Heart left ventricle (tissue), 16 donors: ENCODE measurements at places on chromosomes 2 and 18. TPM values are rescaled to one million over a fixed set of nuclear protein-coding genes. Genes with fewer than 3 reads are reported as not detected.

DNA sequence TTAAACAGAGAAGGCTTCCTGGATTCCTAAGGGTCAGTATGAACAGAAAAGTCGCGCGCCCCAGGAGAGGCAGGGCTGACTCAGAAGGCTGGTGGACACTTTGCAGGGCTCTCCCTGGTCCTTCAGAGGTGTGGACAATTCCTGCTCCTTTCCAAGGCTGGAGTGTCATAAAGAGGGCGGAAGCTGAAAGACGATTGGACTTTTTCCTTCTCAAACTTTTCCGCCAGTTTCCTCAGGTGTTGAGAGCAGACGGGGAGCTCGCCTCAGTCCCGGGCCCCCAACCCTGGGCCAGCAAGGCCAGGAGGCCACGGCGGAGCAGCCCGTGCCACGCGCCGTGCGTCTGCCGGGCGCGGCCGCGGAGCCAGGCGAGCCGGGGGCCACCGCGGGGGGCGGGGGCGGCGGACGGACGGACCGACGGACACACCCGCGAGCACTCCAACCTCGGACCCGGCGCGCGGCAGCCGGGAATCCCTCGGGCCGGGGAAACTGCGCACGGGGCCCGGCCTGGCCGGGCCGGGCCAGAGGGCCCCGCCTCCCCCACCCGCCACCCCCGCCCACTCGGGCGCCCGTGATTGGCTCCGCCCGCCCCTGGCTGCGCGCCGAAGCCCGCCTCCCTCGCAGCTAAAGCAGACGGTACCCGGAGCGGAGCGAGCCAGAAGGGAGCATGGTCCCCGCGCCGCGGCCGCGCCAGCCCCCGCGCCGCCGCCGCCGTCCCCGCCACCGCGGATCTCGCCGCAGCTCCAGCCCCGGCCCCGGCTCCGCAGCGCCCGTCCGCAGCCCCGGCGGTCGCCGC, at the start of gene KLHL29:
Gene KLHL29 (plus strand): TSS at position 629 of the 793 bp plus-strand sequence. CDS start 177,018 bp downstream, outside the sequence.
- peak; percentile 92 for DNase-seq
- H3K4me3 ChIP-seq = peak within 1 kb of the TSS; percentile 73
- no peaks in the 10 kb centered on the region for H3K36me3 ChIP-seq
- peaks cover 4% of the 10 kb centered on the region for H3K4me1 ChIP-seq

DNA sequence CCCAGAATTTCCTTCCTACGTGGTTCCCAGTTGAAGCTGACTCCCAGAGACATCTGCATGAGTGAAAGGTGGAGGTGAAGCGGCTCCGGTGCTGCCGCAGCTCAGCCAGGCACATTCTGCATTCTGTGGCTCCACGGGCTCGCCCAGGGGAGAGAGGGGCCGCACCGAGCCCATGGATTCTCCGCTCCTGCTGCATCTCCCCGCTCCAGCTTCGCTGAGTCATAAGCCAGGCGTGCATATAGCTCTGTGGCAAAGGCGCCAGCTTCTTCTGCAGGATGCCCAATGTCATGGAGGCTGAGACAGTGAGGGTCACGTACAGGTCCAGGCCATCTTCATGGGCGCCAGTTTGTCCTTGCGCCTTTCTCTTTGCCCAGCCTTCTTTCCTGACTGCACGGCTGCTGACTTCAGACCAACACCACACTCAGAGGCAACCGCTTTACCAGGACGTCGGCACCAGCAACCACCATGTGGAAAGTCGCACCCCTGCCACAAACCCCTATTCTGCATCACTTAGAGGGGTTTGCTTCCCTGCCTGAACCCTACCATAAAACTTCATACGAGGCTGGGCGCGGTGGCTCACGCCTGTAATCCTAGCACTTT, 215.7 kb downstream of the MGAT5 start:
- H3K27ac ChIP-seq = no peak overlapping the region
- no peak overlapping the region for H3K4me3 ChIP-seq
- H3K4me1 ChIP-seq = no peaks in the 10 kb centered on the region
- peak; percentile 10 for DNase-seq
- no peaks in the 10 kb centered on the region for H3K27me3 ChIP-seq

DNA sequence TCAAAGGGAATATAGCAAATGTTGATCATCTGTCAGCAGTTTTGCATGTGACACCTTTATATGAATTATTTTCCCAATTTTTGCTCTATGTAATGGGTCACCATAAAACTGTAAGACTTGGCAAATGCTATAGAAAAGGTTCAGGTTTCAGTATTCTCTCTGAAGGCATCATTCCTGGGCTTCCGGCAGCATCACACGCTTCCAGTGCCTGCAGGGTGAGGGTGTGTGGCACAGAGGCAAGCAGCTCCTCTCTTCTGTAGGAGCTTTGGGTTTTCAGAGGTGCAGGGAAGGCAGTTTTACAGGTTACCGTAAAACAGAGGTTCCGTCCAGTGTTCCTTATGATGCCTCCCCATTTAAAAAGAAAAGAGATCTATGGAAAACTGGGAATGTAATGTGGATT, 18.8 kb downstream of the COA5 start:
- no peak overlapping the region for H3K27ac ChIP-seq
- DNase-seq = no peak
- no peak overlapping the region for H3K4me3 ChIP-seq
- no peaks in the 10 kb centered on the region for H3K4me1 ChIP-seq
- H3K27me3 ChIP-seq = no peaks in the 10 kb centered on the region

- no peaks in the 10 kb centered on the region for H3K36me3 ChIP-seq
- no peak for DNase-seq
- H3K27ac ChIP-seq = no peak overlapping the region
- no peaks in the 10 kb centered on the region for H3K27me3 ChIP-seq
These were observed 28.2 kb downstream of the ACMSD start for GRCh38 chr2:134866498-134867099.

DNA sequence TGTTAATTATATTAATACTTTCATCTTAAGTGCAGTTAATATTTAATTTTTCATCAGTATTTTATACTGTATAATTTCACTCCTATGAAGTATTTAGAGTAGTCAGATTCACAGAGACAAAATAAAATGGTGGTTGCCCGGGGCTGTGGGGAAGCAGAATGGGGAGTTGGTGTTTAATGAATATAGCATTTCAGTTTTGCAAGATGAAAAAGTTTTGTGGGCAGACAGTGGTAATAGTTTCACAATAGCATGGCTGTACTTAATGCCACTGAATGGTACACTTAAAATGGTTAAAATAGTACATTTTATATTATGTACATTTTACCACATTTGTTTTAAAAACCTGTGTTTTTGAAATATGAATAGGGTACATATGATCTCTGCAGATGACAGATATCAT, 31.2 kb downstream of the CFAP221 start:
- H3K27ac ChIP-seq = no peak overlapping the region
- H3K4me1 ChIP-seq = no peaks in the 10 kb centered on the region
- no peak for DNase-seq

GRCh38 chr2:163248376-163249253, 410.0 kb upstream of the KCNH7 start:
- no peak overlapping the region for H3K4me3 ChIP-seq
- no peak overlapping the region for H3K27ac ChIP-seq
- H3K27me3 ChIP-seq = no peaks in the 10 kb centered on the region
- H3K4me1 ChIP-seq = no peaks in the 10 kb centered on the region
- no peak for DNase-seq
- no peaks in the 10 kb centered on the region for H3K36me3 ChIP-seq

- no peak overlapping the region for H3K4me3 ChIP-seq
- H3K36me3 ChIP-seq = no peaks in the 10 kb centered on the region
- no peaks in the 10 kb centered on the region for H3K27me3 ChIP-seq
- no peak overlapping the region for H3K27ac ChIP-seq
- DNase-seq = no peak
These were observed 158.1 kb upstream of the CHAC2 start for GRCh38 chr2:53609551-53609950.

GRCh38 chr2:64412671-64413070, 41.3 kb upstream of the LGALSL start:
- H3K27ac ChIP-seq = no peak overlapping the region
- no peaks in the 10 kb centered on the region for H3K4me1 ChIP-seq
- no peaks in the 10 kb centered on the region for H3K27me3 ChIP-seq
- no peak for DNase-seq

- no peak overlapping the region for H3K27ac ChIP-seq
- H3K27me3 ChIP-seq = no peaks in the 10 kb centered on the region
- no peak for DNase-seq
- H3K36me3 ChIP-seq = no peaks in the 10 kb centered on the region
- no peaks in the 10 kb centered on the region for H3K4me1 ChIP-seq
These were observed 16.2 kb upstream of the PDE11A start for GRCh38 chr2:178088774-178089270.

GRCh38 chr18:617970-618504, 21.2 kb downstream of the CLUL1 start:
- H3K27ac ChIP-seq = no peak overlapping the region
- H3K4me1 ChIP-seq = no peaks in the 10 kb centered on the region
- H3K27me3 ChIP-seq = no peaks in the 10 kb centered on the region
- DNase-seq = no peak
- no peaks in the 10 kb centered on the region for H3K36me3 ChIP-seq

- H3K36me3 ChIP-seq = no peaks in the 10 kb centered on the region
- no peak for DNase-seq
- no peak overlapping the region for H3K27ac ChIP-seq
- H3K27me3 ChIP-seq = no peaks in the 10 kb centered on the region
These were observed 7.8 kb downstream of the CDK15 start for GRCh38 chr2:201813996-201814760.

DNA sequence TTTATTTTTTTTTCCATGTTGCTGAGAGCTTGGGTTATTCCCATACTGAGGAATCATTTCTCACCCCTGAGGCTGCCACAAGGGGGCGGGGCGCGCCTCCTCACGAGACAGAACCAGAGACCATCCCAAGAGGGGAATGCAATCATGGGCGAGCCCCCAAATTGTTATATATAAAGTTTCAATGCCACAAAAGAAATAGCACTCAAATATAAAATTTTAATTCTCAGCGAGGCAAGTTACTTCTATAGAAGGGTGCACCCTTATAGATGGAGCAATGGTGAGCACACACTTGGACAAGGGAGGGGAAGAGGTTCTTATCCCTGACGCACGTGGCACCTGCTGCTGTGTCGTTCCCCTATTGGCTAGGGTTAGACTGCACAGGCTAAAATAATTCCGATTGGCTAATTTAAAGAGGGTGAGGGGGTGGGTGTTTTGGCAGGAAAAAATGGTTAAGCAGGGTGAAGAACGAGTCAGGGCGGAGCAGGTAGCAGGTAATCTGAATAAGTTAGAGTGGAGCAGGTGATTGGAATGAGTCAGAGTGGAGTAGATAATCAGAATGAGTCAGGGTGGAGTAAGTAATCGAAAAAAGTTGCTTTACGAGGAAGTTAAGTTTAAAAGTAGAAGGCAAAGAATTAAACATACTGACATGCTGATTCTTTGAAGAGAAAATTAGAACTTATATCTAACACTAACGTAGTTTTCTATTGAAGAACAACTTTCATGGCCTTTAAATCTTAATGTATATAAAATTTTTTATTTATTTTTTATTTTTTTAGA, 177.5 kb downstream of the MTCL1 start:
- no peak overlapping the region for H3K4me3 ChIP-seq
- H3K36me3 ChIP-seq = no peaks in the 10 kb centered on the region
- DNase-seq = no peak
- no peaks in the 10 kb centered on the region for H3K4me1 ChIP-seq

DNA sequence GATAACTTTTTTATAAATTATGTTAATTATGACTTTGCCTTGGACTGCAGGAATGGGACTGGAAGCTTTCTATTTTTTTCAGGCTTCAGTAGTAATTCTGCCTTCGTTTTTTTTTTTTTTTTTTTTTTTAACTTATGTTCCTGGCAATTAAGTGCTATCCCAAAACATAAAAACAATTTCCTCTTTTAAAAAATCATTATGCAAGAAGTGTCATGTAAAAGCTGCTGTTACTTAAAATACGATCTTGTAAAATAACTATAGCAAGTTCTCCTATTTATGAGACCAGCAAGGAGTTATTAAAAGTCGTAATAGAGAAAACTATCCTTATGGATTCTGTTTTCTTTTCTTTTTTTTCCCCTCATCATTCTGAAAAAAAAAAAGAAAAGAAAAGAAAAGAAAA, 301.6 kb upstream of the FBXO11 start:
- H3K27me3 ChIP-seq = no peaks in the 10 kb centered on the region
- H3K4me1 ChIP-seq = no peaks in the 10 kb centered on the region
- H3K4me3 ChIP-seq = no peak overlapping the region
- DNase-seq = no peak
- H3K36me3 ChIP-seq = no peaks in the 10 kb centered on the region
- H3K27ac ChIP-seq = no peak overlapping the region

DNA sequence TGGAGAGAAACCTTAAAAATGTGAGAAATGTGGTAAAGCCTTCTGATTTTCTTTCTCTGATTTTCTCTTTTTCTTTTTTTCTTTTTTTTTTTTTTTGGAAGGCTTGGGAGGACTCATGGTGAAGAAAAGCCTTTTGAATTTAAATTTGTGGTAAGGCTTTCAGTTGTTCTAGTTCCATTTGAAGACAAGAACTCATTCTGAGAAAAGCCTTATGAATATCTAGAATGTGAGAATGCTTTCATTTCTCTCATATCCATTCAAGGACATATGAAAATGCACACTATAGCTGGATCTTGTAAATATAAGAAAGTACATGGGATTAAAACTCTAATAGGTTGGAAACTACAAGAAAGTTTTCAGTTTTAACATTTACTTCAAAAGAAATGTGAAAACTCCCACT, 1045.2 kb upstream of the NRXN1 start:
- H3K4me3 ChIP-seq = no peak overlapping the region
- no peak overlapping the region for H3K27ac ChIP-seq
- H3K27me3 ChIP-seq = no peaks in the 10 kb centered on the region
- H3K36me3 ChIP-seq = no peaks in the 10 kb centered on the region

DNA sequence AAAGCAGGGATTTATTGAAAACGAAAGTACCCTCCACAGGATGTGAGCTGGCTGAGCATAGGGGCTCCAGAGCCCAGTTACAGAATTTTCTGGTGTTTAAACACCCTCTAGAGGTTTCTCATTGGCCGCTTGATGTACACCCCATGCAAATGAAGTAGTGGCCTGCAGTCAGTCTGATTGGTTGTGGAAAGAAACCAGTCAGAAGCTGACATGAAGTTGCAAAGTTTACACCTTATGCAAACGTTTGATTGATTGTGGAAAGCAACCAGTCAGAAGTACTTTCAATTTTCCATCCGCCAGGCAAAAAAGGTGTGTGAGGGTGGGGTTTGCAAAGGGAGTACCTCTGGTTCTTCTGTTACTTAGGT, 62.3 kb downstream of the VWA3B start:
- no peak for DNase-seq
- no peak overlapping the region for H3K4me3 ChIP-seq
- H3K4me1 ChIP-seq = peaks cover 6% of the 10 kb centered on the region
- H3K36me3 ChIP-seq = no peaks in the 10 kb centered on the region
- H3K27ac ChIP-seq = no peak overlapping the region

GRCh38 chr18:49494660-49495059, 7.6 kb upstream of the C18orf32 start:
- no peak overlapping the region for H3K4me3 ChIP-seq
- no peak for DNase-seq
- no peak overlapping the region for H3K27ac ChIP-seq

GRCh38 chr2:1032030-1032429, 81.4 kb downstream of the SNTG2 start:
- no peaks in the 10 kb centered on the region for H3K4me1 ChIP-seq
- no peak for DNase-seq
- H3K36me3 ChIP-seq = no peaks in the 10 kb centered on the region
- no peak overlapping the region for H3K27ac ChIP-seq
- H3K4me3 ChIP-seq = no peak overlapping the region
- no peaks in the 10 kb centered on the region for H3K27me3 ChIP-seq

The NGEF gene
- 0.56 TPM for total RNA-seq

The PDE1A gene
- 12.9 TPM for total RNA-seq

The ACKR3 gene
- total RNA-seq = 56.3 TPM

The KCNG2 gene
- total RNA-seq = not detected

The TUBA4B gene
- total RNA-seq = not detected

The TMEM200C gene
- 0.19 TPM for total RNA-seq

The COL4A4 gene
- 9.9 TPM for total RNA-seq

The CRIM1 gene
- total RNA-seq = 65.0 TPM

The CNDP1 gene
- total RNA-seq = not detected

The VAMP8 gene
- 7.8 TPM for total RNA-seq

The CXCR2 gene
- 0.51 TPM for total RNA-seq

The ALPG gene
- not detected for total RNA-seq
